ENCODE measurements at places on chromosomes 2 and 18. TPM values are rescaled to one million over a fixed set of nuclear protein-coding genes. Genes with fewer than 3 reads are reported as not detected.

The CAPN14 gene
- total RNA-seq: 0.98 TPM

The GORASP2 gene
- 19.4 TPM for total RNA-seq

The ABCG5 gene
- total RNA-seq: not detected

The TMEM87B gene
- 6.1 TPM for total RNA-seq

The MRPL44 gene
- 50.9 TPM for total RNA-seq

The PROM2 gene
- total RNA-seq: 0.98 TPM

The DLX1 gene
- total RNA-seq: 20.2 TPM

The CNRIP1 gene
- 67.4 TPM for total RNA-seq

The SPP2 gene
- total RNA-seq: not detected

The GCA gene
- 19.4 TPM for total RNA-seq

The COBLL1 gene
- 8.6 TPM for total RNA-seq

The ZBTB7C gene
- total RNA-seq: 2.0 TPM

The TFCP2L1 gene
- under 0.01 TPM for total RNA-seq

The SERPINB11 gene
- not detected for total RNA-seq

The C2orf66 gene
- 0.25 TPM for total RNA-seq

The NDUFV2 gene
- 52.9 TPM for total RNA-seq

The SF3B6 gene
- total RNA-seq: 84.1 TPM

The PLEK gene
- total RNA-seq: 1.7 TPM

The ELOA2 gene
- total RNA-seq: not detected

The NEUROD1 gene
- total RNA-seq: 7.1 TPM

The KDM3A gene
- 46.5 TPM for total RNA-seq

The MC5R gene
- total RNA-seq: 0.25 TPM

The TGOLN2 gene
- total RNA-seq: 44.0 TPM

The ZCCHC2 gene
- total RNA-seq: 9.1 TPM

The CAPN13 gene
- total RNA-seq: 0.25 TPM

The C2orf92 gene
- total RNA-seq: 3.7 TPM

The C18orf32 gene
- total RNA-seq: 34.9 TPM

The SP5 gene
- 9.3 TPM for total RNA-seq

The SERPINB3 gene
- total RNA-seq: not detected

The IFIH1 gene
- 1.7 TPM for total RNA-seq

The CTDSP1 gene
- 8.6 TPM for total RNA-seq

The GALNT3 gene
- 3.0 TPM for total RNA-seq

The EGR4 gene
- not detected for total RNA-seq

The SP9 gene
- 9.8 TPM for total RNA-seq

The ASIC4 gene
- 3.4 TPM for total RNA-seq

The DTNB gene
- total RNA-seq: 13.0 TPM

The MAL gene
- not detected for total RNA-seq

The CCDC178 gene
- 1.2 TPM for total RNA-seq

The OR6B2 gene
- not detected for total RNA-seq

The IL36RN gene
- not detected for total RNA-seq

The ARHGAP15 gene
- 19.9 TPM for total RNA-seq

The DPP4 gene
- total RNA-seq: 5.7 TPM
